ENCODE measurements at places on chromosomes 12 and 14.

DNA sequence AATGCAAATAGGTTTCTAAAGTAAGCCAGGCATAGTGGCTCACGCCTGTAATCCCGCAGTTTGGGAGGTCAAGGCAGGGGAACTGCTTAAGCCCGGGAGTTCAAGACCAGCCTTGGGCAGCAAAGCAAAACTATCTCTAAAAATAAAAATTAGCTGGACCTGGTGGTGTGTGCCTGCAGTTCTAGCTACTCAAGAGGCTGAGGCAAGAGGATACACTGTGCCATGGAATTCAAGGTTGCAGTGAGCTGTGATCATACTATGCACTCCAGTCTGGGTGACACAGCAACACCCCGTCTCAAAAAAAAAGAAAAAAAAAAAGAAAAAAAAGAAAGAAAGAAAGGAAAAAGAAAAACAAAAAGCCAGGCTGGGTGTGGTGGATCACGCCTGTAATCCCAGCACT lies 46.3 kb downstream of the HECTD1 start:
- DNase-seq, result no peak

DNA sequence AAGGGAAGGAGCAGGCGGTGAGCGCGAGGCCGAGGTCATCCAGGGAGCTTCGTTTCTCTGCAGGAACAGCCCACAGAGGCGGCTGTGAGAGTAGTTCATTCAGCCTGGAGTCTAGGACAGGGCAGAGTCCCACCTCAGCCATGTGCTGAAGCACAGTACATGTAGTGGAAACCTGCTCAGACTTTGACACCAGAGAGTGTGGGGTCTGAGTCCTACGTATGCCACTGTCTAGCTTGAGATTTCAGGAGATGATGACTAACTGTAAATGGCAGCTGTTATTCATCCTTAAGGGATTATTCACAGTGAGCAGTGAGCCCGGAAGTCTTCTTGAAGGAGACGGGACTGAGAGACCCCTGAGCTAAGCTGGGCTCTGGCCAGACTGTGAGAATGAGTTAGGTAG lies 938 bp upstream of the SLC6A13 start:
- no peak for DNase-seq

DNA sequence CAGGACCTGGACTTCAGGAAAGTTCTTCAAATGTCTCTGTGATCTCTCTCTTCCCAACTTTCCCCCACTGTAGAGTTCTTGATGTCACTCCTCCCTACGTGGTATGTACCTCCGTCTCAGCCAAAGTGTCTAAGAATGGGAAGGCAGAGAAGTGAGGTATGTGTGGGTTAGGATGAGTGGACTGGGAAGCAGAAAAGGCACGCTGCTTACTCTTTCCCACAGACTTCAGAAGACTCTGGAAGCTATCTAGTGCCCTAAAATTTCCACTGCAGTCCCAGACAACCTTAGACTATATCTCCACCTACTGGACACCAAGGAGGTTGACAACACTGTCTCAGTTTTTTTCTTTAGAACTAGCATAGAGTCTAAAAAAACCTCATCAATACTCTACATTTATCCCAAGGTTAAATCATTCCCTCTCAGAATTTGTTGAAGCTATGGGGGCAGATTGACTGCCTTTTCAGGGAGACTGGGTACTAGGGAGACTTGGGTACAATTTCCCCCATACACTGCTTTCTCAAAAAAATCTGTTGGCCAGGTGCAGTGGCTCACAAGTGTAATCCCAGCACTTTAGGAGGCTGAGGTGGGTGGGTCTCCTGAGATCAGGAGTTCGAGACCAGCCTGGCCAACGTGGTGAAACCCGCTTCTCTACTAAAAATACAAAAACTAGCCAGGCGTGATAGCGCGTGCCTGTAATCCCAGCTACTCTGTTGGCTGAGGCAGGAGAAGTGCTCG lies 20.6 kb upstream of the ITGA5 start:
- DNase-seq, result no peak

DNA sequence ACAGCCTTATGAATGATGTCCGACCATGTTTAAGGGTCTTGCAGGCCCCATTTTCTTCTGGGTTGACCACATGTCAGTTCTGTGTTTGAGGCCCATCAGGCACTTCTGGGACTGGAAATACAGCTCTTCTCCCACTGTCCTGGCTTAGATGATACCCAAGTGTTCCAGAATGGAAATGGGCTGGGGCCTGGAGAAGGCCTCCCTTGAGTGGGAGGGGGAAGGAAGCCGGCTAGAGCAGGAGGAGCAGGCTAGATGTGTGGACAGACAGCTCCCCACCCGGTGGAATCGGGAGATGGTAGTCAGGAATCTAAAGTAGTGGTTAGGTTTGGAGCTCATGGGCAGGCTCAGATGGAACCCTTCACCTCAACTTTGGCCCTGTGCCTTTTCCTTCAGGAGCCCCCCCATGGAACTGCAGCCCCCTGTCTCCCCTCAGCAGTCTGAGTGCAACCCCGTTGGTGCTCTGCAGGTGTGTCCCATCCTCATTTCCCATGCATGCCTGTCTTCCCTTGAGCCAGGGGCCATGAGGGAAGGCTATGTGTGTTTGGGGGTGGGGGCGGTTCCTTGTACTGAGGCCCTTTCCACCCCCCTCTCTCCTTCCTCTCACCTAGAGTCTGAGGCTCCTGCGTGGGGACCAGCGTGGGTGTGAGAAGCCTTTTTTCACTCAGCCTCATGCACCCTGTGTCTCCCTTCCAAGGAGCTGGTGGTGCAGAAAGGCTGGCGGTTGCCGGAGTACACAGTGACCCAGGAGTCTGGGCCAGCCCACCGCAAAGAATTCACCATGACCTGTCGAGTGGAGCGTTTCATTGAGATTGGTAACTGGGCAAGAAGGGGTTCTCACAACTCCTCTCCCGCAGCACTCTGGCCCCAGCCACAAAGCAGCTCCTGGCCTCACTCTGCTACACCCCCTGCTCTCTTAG lies 3.0 kb downstream of the NPFF start:
- DNase-seq, result no peak

DNA sequence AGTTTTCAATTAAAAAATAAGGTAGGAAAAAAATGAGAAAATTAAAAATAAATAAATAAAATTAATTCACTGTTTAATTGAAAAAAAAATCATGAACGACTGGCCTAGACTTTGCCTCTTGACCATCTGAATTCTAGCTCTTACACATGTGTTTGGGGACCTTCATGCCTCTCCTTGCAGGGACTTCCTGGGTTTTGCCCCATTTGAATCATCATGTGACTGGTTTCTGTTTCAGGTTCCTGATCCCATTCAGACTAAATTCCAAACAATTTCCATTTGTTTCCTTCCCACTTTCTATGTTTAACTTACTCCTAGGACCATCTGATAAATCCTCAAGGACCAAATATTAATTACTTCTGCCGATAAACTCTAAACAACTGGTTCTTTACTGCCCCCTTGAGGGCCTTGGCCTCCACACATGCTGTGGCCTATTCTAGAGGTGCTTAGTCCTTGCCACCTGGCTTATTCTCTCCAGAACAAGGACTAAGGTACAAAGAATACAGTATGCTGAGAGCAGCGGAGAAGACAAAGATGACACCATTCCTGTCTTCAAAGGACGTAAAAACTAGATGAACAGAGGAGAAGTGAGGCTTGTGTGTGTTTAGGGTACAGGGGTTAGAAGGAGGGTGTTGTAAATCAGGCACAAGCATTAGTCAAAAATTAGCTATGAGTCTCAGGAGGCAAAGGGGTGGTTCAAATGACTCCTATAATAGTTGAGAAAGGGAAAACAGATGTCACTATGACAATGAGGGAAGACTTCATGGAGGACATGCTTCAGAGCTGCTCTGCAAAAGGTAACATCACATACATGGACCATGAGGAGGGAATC lies 125.8 kb upstream of the AVPR1A start:
- no peak for DNase-seq

- DNase-seq, result no peak
Observed at GRCh38 chr12:131113568-131114270, 160.0 kb downstream of the ADGRD1 start.

DNA sequence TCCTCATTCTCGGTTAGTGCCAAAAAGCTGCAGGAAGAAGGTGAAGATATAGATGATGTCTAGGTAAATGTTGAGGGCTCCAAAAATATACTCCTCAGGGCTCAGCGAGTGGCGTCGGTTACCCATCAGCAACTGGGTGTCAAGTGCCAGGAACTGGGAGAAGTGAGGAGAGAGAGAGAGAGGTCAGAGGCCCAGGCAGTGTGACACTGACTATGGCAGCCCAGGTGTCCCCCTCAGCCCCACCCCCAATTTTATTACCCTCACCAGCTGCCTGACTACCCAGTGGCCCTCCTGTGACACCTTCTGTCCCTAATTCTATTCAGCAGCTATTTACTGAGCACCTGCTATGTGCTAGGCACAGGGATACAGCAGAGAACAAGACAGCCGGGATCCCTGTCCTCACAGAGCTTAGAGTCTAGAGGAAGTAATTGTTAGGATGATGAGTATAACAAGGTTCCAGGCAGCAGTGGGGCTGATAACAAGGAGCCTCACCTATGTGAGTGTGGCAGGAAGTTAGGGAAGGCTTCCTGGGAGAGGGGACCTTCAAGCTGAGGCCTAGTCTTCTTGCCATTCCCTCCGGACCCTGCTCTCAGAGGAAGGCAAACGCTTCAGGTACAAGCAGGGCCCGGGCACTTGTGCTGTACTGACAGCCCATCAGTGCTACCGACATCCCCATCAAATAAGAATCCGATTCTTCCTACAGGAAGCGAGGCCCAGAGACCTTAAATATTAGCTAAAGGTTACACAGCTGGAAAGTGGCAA lies 27.8 kb upstream of the BCDIN3D start:
- DNase-seq, result no peak

- no peak for DNase-seq
Observed at GRCh38 chr12:12070674-12071656, at the start of gene BCL2L14. Gene BCL2L14, plus strand, starts transcription at chr12:12070939. Its CDS starts 8,367 bp downstream, at chr12:12079306.

DNA sequence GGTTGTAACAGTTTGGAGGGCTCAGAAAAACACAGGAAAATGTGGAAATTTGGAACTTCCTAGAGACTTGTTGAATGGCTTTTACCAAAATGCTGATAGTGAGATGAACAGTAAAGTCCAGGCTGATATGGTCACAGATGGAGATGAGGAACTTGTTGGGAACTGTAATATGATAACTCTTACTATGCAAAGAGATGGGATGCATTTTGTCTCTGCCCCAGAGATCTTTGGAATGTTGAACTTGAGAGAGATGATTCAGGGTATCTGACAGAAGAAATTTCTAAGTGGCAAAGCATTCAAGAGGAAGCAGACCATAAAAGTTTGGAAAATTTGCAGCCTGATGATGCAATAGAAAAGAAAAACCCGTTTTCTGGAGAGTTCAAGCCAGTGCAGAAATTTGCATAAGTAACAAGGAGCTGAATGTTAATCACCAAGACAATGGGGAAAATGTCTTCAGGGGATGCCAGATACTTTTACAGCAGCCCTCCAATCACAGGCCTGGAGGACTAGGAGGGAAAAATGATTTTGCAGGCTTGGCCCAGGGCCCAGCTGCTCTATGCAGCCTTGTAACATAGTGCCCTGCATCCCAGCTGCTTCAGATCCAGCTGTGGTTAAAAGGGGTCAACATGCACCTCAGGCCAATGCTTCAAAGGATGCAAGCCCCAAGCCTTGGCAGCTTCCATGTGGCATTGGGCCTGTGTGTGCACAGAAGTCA lies 572.7 kb upstream of the ATP2B1 start:
- no peak for DNase-seq

- DNase-seq, result no peak
Observed at GRCh38 chr14:33029511-33029910, 90.8 kb downstream of the NPAS3 start.

DNA sequence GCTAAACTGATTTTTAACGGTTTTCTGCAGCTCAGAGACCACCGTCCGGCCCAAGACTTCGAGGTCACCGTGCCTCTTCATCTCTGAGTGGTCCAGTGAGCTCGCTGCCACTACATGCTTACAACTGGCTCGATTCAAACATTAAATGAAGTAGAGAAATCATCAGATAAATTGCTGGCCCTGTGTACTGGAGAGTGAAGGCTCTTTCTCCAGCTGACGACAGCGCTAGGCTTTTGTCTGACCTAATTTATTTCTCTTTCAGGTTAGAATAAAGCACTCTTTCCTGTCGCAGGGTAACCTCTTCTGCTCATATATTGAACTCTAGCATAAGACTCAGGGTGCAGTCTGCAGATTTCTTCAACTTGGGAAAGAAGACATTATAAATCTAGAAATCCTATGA lies 6.4 kb downstream of the BCL11B start:
- no peak for DNase-seq

DNA sequence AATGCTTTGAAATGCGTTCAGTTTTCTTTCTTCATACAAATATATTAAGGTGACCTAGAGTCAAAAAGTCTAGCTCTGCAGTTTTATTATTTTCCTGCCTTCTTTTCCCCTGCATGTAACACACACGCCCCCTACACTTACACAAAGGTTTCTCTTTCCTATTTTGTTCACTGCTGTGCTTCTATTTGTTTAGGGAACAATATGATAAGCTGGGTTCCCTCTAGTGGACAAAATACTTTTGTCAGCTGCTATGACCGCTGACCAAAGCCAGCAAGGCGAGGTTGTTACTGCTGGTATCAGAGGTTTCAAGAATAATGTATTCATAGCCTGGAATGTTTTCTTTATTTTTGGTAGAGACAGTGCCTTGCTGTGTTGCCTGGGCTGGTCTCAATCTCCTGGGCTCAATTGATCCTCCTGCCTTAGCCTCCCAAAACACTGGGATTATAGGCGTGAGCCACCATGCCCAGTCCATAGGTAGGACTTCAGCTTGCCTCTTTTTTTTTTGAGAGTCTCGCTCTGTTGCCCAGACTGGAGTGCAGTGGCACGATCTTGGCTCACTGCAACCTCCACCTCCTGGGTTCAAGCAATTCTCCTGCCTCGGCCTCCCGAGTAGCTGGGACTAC lies 33.4 kb downstream of the FNTB start:
- DNase-seq, result no peak

GRCh38 chr14:106067935-106068334 lies 541.6 kb downstream of the TMEM121 start:
- DNase-seq, result no peak

Measured in cortex of kidney (tissue), 1 donor.